Fibroblast of skin of abdomen (primary cell): ENCODE measurements at places on chromosomes 1 and 21.

DNA sequence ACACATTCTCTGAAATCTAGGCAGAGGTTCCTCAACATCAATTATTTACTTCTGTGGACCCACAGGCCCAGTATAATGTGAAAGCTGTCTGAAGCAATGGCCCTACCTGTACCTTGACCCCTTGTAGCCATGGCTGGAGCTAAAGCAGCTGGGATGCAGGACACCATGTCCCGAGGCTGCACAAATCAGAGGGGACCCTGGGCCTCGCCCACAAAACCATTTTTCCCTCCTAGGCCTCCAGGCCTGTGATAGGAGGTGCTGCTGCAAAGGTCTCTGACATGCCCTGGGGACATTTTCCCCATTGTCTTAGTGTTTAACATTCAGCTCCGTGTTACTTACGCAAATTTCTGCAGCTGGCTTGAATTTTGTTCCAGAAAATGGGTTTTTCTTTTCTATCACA, 110.5 kb downstream of the BRINP3 start:
- no peak for DNase-seq

DNA sequence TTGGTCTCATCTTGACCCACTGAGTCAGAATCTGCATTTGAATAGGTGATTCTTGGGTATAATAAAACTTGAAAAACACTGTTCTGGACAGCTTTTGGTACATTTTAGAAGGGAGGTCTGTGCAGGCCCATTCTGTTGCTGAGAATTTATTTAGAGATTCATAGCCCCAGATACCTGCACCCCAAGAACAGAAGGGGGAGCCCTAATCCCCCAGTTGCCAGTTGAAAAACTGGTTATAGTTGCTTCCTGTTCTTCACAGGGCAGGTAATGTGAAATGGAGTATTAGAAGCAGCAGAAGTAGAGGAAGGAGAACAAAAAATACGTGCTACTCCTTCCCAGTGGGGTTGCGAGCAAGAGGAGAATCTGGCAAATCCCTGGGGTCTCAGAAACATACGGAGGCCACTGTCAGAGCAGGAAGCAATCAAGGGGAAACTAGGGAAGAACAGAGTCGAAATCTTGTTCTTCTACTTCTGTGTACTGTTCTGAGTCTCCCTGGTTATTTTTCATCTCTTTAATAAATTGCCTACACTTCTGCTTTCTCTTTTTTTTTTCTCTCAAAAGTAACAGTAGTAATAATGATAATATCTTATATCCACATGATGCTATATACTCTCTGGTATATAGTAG, 4.6 kb upstream of the CLCA2 start:
- DNase-seq, result peak; percentile 28

DNA sequence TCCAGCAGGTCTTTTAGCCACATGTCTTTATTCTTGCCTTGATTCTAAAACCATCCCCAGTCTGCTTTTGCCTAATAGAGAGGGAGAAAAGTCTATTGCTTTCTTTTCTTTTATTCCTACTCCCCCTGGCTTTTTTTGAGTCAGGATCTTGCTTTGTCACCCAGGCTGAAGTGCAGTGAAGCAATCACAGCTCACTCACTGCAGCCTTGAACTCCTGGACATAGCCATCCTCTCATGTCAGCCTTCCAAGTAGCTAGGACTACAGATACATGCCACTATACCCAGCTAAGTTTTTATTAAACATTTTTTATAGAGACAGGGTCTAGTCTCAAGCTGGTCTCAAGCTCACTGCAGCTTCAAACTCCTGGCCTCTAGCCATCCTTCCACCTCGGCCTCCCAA, 72.5 kb upstream of the PAXBP1 start:
- DNase-seq, result no peak

DNA sequence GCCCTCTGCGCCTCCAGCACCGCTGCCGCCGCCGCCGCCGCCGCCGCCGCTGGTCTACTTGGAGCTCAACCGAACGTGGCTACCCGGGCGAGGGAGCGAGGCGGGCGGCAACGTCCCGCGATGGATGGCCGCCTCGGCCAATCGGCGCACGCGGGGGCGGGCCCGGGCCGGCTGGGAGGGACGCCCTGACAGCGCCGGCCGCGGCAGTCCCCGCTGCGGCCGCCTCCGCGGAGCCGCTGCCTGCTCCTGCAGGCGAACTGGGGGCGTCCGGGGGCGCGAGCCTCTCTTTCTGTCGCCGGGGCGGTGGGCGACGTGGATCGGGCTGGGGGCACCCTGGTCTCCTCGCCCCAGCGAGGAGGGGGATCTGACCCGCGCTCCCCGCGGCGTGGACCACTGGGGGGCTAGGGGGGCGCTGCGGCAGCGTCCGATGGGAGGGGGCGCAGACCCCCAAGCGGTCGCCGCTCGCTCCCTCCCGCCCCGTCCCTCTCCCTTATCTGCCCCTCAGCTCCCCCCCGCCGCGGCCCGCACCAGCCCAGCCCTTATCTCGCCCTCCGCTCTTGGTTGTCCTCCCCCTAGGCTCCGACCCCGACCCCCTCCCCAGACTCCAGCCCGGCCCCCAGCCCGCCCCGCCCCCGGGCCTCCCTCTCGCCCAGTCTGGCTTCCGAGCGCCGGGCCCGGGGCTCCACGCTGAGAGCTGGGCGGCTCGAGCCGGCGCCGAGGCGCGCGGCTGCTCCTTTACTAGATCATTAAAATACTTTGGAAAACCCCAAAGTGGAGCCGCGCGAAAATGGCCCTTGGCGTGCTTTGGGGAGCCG, at the start of gene SSBP3:
TSS of gene SSBP3 (minus strand) at position 56 of the 815 bp plus-strand sequence.
- peak; percentile 94 for DNase-seq

DNA sequence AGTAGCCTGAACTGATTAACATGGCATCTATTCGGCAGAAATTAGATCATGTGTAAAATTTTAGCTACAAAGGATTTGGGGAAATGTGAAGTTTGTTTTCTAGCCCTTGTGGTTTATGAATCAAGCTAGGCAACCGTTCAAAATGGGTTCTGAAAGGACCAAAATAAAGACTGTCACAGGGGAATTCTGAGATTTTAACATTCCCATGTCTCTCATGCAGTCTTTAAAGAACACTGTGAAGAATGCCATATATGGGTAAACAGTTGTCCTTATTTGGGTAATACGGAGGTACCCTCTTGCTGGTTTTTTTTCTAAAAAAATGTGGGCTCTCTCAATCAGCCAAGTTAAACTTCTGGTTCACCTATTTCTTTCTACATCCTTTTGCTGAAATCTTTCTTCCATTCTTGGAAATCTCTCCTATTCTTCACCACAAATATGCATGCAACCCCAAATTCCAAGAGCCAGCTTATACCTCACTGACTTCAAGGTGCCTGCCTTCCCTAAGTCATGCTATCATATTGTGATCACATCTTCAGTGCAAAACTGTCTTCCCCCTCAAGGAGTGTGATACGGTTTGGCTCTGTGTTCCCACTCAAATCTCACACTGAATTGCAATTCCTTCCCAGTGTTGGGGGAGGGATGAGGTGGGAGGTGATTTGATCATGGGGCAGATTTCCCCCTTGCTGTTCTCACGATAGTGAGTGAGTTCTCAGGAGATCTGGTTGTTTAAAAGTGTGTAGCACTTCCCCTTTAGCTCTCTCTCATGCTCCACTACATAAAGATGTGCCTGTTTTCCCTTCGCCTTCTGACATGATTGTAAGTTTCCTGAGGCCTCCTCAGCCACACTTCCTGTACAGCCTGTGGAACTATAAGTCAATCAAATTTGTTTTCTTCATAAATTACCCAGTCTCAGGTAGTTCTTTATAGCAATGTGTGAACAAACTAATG, 308.7 kb downstream of the TTLL7 start:
- peak; percentile 63 for DNase-seq

- DNase-seq, result peak; percentile 93
These were observed 63.2 kb downstream of the PLEKHA6 start for GRCh38 chr1:204296431-204296988.

DNA sequence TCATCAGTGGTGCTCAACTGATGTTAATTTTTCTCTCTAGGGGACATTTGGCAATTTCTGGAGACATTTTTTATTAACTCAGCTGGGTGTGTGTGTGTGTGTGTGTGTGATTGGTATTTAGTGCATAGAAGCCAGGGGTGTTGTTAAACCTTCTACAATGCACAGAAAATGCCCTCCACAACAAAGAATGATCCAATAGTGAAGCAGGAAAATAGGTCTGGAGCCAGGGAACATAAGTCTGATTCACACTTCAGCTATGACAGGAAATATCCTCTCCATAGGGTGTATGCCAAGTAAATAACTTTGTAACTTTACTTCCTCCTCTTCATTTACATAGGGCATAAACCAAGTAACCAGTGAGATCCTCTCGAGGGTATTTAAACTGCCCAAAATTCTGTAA, 25.1 kb upstream of the TMEM61 start:
- DNase-seq, result peak; percentile 76

DNA sequence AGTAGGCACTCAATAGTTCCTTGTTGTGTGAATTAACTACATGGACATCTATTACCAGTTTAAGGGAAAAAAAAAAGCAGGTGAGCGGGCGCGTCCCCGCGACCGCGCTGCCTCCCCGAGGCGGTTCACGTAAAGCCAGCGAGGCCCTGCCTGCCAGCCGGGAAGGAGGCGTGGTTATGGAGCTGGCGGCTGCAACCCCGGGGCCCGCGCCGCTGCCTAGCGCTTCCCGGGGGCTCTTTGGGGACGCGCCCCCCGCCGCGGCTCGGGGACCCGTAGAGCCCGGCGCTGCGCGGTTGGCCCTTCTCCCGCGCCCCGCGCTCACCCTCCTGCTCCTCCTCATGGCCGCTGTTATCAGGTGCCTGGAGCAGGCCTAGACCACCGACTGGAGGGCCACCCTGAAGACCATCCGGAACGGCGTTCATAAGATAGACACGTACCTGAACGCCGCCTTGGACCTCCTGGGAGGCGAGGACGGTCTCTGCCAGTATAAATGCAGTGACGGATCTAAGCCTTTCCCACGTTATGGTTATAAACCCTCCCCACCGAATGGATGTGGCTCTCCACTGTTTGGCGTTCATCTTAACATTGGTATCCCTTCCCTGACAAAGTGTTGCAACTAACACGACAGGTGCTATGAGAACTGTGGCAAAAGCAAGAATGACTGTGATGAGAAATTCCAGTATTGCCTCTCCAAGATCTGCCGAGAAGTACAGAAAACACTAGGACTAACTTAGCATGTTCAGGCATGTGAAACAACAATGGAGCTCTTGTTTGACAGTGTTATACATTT, 2.6 kb upstream of the CC2D1B start:
- DNase-seq, result peak; percentile 37

- DNase-seq, result no peak
These were observed 591.0 kb downstream of the PTPRU start for GRCh38 chr1:29827237-29827750.
